Osteocyte (in vitro differentiated cells): ENCODE measurements at places on chromosomes 4 and X. TPM values are rescaled to one million over a fixed set of nuclear protein-coding genes. Genes with fewer than 3 reads are reported as not detected.
A peak's percentile ranks its signal among the peaks of the same experiment; 100 is the strongest.

GRCh38 chrX:129961180-129962083 is 21.0 kb upstream of the BCORL1 start:
- no peak overlapping the region for H3K27ac ChIP-seq
- H3K4me3 ChIP-seq: no peak overlapping the region
- no peaks in the 10 kb centered on the region for H3K27me3 ChIP-seq

DNA sequence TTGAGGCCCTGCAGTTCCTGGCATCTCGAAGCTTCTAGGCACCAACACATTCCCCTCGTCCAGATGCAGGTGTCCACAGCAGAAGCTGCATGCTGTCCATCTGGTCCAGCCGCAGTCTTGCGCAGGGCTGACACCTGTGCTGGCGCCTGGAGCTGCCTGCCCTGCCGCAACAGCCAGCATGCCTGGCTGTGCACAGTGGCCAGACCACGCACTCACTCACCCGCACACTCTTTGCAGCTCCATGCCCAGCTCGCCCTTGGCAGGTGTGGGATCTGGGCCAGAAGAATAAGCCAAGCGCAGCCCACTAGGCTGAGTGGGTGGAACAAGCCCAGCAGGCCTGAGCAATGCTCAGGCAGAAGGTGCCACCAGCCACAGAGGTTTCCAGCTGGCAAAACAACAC is 125.6 kb downstream of the PARM1 start:
- H3K4me3 ChIP-seq: no peak overlapping the region
- H3K4me1 ChIP-seq: no peaks in the 10 kb centered on the region
- H3K27me3 ChIP-seq: peaks cover 2% of the 10 kb centered on the region
- no peaks in the 10 kb centered on the region for H3K36me3 ChIP-seq
- no peak overlapping the region for H3K27ac ChIP-seq
- no peak for DNase-seq

The HAND2 gene
- not detected in 2 replicates for total RNA-seq

The OPHN1 gene
- 10.4 and 10.9 TPM in 2 replicates for total RNA-seq

- peaks cover 20% of the 10 kb centered on the region for H3K4me1 ChIP-seq
- peak overlapping the region; percentile 95 for H3K4me3 ChIP-seq
- no peaks in the 10 kb centered on the region for H3K27me3 ChIP-seq
- DNase-seq: no peak
These were observed 583 bp downstream of the ABHD18 start for GRCh38 chr4:127965803-127966175.

DNA sequence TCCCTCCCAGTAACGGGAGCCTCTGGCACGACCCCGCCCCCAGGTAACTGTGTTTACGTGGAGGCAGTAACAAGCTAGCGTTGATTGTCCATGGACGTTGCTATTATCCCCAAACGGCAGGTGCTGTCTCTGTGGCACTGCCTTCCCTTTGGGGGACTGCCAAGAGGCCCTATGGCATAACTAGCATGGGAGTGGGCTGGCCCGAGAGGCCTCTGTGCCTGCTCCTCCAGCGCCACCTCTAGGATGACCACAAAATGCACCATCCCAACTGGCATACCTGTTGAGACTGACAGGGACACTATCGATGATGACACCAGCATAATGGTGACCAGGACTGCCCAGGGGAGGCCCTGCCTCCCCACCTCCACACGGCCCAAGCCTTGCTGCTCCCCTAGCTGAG is 1.5 kb downstream of the SRPK3 start:
- no peaks in the 10 kb centered on the region for H3K36me3 ChIP-seq
- H3K4me3 ChIP-seq: no peak overlapping the region
- H3K4me1 ChIP-seq: peaks cover 4% of the 10 kb centered on the region

GRCh38 chr4:36854554-36854953 is 390.0 kb upstream of the NWD2 start:
- no peaks in the 10 kb centered on the region for H3K4me1 ChIP-seq
- H3K4me3 ChIP-seq: no peak overlapping the region
- H3K36me3 ChIP-seq: no peaks in the 10 kb centered on the region
- DNase-seq: no peak
- H3K27me3 ChIP-seq: no peaks in the 10 kb centered on the region

The OTUD5 gene
- total RNA-seq: 54.9 and 57.4 TPM in 2 replicates

GRCh38 chrX:96619588-96619987 is 65.1 kb upstream of the DIAPH2 start:
- no peak for DNase-seq
- H3K4me3 ChIP-seq: no peak overlapping the region
- H3K36me3 ChIP-seq: no peaks in the 10 kb centered on the region
- no peaks in the 10 kb centered on the region for H3K27me3 ChIP-seq

DNA sequence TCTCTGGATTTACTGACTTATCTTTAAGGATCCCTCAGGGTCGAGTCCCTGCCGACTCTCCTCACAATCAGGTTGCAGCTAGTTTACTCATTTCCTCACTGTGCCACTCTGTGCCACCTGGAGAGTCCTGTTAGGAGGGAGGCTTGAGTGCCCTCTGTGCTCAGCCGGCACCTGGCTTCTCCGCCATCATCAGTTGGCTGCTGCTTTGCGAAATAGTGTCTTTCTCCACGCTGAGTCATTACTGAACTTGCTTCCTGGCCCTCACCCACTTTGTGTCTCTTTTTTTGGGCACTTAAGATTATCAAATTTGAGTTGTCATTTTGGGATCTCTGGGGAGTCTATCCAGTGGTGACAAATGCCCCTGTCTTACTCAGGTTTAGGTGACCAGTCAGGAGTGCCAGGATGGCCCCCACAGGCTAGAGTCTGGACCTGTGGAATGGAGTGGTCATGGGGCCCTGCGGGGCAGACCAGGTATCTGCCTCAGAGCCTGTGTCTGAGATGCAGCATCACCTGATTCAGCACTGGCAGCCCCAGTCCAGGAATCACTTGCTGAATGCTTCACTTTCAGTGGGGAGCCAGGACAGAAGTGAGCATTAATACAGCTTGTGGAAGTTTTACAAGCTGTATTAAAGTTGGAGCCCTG is 37.7 kb downstream of the JADE1 start:
- H3K27me3 ChIP-seq: no peaks in the 10 kb centered on the region
- peaks cover 44% of the 10 kb centered on the region for H3K4me1 ChIP-seq
- no peak for DNase-seq
- no peak overlapping the region for H3K4me3 ChIP-seq
- H3K27ac ChIP-seq: peak overlapping the region; percentile 54

DNA sequence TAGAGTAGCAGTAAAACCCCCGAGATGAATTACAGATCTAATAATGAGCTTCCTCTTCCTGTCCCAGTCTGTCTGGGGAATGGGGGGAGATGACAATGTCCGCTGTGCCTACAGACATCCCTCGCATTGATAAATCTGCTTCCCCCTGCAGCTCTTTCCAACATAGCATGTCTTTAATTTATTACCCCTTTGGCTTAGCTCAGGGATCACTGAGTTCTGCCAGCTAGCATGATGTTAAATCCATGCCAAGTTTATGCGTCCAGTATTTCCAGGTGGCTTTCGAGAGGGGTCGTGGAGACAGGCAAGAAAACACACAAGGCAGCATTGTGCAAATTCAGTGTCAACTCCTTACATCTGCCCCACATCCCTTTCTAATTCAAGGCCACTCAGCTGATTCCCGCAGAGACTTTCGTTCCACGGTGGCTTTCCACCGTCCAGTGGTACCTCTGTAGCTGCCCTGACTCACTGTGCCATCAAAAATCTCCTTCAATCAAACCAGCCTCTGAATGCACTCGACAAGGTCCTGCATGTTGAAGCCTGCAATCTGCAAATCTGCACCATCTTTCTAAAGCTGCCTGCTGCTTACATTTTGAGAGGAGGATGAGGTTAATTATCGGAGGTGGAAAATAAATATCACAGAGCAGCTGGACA is 75.1 kb downstream of the MXRA5 start:
- no peak for DNase-seq
- H3K4me3 ChIP-seq: peak overlapping the region; percentile 47
- H3K4me1 ChIP-seq: peaks cover 50% of the 10 kb centered on the region
- H3K27ac ChIP-seq: peak overlapping the region; percentile 87
- H3K27me3 ChIP-seq: no peaks in the 10 kb centered on the region
- peaks cover 11% of the 10 kb centered on the region for H3K36me3 ChIP-seq

- H3K27ac ChIP-seq: no peak overlapping the region
- no peaks in the 10 kb centered on the region for H3K27me3 ChIP-seq
- no peaks in the 10 kb centered on the region for H3K36me3 ChIP-seq
- H3K4me1 ChIP-seq: no peaks in the 10 kb centered on the region
- no peak overlapping the region for H3K4me3 ChIP-seq
- DNase-seq: no peak
These were observed 795.4 kb upstream of the MAGEB2 start for GRCh38 chrX:29419774-29420553.

- peaks cover 20% of the 10 kb centered on the region for H3K4me1 ChIP-seq
- no peak overlapping the region for H3K4me3 ChIP-seq
- DNase-seq: no peak
- peaks cover 5% of the 10 kb centered on the region for H3K36me3 ChIP-seq
These were observed 1416.1 kb downstream of the PCDH7 start for GRCh38 chr4:32136081-32136787.
